ENCODE measurements at places on chromosomes 4 and X. TPM values are rescaled to one million over a fixed set of nuclear protein-coding genes. Genes with fewer than 3 reads are reported as not detected.
A peak's percentile ranks its signal among the peaks of the same experiment; 100 is the strongest.

The MORC4 gene
- 38.3 TPM for polyA plus RNA-seq

The GPR173 gene
- polyA plus RNA-seq = 18.1 TPM

- DNase-seq = no peak
Observed at GRCh38 chr4:180281724-180282123, 1961.5 kb upstream of the TENM3 start.

- DNase-seq = no peak
Observed at GRCh38 chr4:164081801-164082200, 587.3 kb downstream of the TMA16 start.

GRCh38 chrX:34404386-34405070, 252.6 kb downstream of the TMEM47 start:
- DNase-seq = peak; percentile 23

- DNase-seq = no peak
Observed at GRCh38 chr4:92175250-92175649, 128.5 kb upstream of the GRID2 start.

DNA sequence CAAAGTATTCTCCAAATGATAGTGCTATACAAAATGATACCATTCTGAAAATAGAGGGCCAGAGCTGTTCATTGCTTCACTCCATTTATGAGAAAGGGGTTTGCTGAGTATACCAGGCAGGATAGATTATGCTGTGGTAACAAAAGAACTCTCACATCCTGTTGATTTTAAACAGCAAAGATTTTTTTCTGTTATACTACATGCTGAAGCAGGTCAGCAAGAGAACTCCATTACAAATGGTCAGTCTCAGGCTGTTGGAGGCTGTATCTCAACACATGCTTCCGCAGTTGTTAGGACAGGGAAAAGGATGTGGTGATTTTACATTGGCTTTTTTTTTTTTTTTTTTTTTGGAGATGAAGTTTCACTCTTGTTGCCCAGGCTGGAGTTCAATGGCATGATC, 13.7 kb upstream of the KLHL5 start:
- DNase-seq = no peak

GRCh38 chrX:55731826-55732225, 14.3 kb downstream of the RRAGB start:
- no peak for DNase-seq

DNA sequence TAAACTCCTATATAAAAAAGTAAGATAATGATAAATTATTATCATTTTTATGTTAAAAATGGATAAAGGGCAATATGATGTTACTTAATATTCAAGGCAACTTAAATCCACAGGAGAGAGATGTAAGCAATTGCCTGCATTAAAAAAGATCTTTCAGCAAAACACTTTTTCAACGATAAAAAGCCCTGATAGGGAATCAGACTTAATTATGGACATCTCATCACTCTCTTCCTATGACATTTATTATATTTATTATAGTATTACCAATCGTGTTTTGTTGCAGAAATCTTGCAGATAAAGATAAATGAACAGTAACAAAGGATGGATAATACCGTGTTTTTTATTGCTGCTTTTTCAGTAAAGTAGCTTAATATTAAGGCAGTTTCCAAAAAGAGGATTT, 178.5 kb downstream of the SH2D1A start:
- no peak for DNase-seq

- no peak for DNase-seq
Observed at GRCh38 chr4:139851133-139851532, 185.5 kb downstream of the MGST2 start.

DNA sequence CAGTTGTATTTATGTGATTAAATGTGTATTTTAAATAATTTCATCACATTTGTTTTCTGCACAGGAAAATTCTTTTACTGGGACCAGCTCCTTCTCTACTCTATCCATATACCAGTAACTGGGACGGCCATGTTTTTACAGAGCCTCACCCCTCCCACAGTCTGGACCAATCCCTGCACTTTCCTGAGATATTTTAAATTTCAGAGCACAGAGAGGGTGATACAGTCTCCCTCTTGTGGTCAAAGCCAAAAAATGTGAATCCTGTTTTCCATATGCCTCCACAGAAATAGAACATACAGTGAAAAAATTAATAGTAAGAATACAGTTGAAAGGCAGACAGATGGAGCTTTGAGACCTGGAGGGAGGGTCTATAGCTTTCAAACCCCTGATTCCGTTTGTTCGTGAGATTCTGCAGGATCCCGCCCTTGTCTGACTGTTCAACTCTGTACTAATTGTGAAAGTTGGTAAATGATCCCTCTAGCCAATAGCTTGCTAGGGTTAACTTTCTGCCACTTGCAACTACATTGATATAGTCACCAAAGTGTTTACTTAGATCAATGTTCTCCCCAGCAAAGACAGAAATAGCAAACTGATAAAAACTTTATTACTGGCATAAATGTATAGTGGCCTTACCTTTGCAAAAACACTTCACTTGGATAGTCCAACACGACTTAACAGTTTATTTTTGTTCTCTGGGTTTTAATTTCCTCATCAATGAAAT, 172.2 kb downstream of the PPARGC1A start:
- DNase-seq = no peak

- DNase-seq = no peak
Observed at GRCh38 chr4:82799006-82799881, 648 bp upstream of the SCD5 start.

DNA sequence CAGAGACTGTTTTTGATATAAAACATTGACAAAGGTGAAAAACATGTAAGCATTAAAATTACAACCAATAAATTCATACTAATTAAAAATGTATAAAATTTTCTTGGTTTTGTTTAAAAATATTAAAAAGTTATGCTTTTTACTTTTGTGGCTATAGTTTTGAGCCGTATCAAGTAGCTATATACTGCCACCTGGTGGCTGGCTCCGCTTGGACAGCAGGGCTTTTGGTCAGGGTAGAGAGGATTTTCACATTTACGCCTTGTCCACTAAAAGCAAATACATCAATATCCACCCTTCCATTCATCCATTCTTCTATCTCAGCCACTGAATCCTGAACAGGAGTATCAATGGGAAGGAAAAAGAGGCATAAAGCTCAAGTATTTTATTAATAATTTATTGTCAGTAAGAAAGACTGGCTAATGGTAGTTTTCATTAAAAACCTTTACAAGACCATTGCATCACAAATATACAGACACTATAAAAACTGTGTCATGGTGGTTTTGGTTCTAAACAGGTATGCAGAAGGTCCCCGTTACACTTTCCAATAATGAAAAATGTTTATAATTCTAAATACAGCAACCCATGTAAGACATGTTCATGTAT, 32.1 kb upstream of the MTNR1A start:
- peak; percentile 45 for DNase-seq

GRCh38 chr4:169128902-169129301, 118.8 kb upstream of the CBR4 start:
- no peak for DNase-seq

DNA sequence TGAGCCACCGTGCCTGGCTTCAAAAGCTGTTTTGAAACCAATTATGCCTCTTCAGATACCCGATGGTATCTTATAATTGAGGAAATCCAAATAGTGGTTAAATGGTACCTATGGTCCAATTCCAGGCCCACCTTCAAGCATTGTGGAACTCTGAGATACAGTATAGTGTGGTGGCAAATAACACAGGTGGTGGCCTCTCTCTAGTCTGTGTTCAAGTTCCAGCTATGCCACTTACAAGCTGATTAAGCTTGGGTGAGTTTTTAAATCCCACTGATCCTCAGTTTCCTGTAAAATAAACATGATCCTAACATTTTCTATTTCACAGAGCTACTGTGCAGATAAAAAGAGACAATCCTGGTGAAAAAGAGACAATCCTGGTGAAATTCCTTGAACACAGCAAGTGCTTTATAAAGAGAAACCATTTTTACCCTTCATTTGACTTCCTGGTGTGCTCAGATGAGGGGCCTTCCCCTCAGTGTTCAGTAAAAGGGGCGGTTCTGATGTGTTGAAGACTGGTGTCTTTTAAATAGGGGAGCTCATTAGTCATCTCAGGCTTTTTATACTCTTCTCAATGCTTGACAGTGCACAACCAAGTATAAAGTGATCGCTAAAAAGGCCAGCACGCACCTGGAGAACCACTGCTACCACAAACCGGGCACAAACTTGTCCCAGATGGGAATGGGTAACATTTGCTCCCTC, 30.8 kb upstream of the CD40LG start:
- no peak for DNase-seq

GRCh38 chrX:107298276-107298675, 91.9 kb downstream of the DNAAF6 start:
- no peak for DNase-seq

- no peak for DNase-seq
Observed at GRCh38 chr4:21801661-21802385, 146.7 kb downstream of the KCNIP4 start.

DNA sequence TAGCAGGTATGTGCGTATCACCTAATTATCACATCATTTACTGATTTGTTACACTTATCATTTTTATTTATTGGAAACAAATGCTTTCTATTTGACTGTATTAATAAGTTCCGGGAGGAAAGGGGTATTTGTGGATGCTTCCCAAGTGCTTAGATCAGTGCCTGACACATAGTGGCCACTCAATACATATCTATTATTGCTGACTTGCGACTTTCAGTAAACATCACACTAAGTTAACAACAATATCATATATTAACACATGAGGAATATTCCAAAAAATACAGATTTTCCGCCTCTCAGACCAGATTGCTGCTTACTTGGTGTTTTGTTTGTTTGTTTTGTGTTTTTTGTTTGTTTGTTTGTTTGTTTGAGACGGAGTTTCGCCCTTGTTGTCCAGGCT, 52.6 kb upstream of the ZFP42 start:
- no peak for DNase-seq
